HepG2 (cell line): ENCODE measurements at places on chromosomes 6 and 20.
A peak's percentile ranks its signal among the peaks of the same experiment; 100 is the strongest.

- H3K4me3 ChIP-seq = no peak overlapping the region
- no peaks in the 10 kb centered on the region for H3K27me3 ChIP-seq
- peaks cover 10% of the 10 kb centered on the region for H3K4me1 ChIP-seq
- H3K27ac ChIP-seq = no peak overlapping the region
- no peak for DNase-seq
Measured at GRCh38 chr6:127865108-127865507, 35.8 kb downstream of the THEMIS start.

- H3K36me3 ChIP-seq = peaks cover 5% of the 10 kb centered on the region
- no peaks in the 10 kb centered on the region for H3K4me1 ChIP-seq
- no peaks in the 10 kb centered on the region for H3K27me3 ChIP-seq
Measured at GRCh38 chr6:125273965-125274364, 27.8 kb downstream of the HDDC2 start.

- no peaks in the 10 kb centered on the region for H3K27me3 ChIP-seq
- peaks cover 28% of the 10 kb centered on the region for H3K4me1 ChIP-seq
- no peak overlapping the region for H3K4me3 ChIP-seq
- H3K27ac ChIP-seq = no peak overlapping the region
- DNase-seq = no peak
- H3K36me3 ChIP-seq = peaks cover 66% of the 10 kb centered on the region
Measured at GRCh38 chr20:34581341-34582184, 23.0 kb downstream of the MAP1LC3A start.

DNA sequence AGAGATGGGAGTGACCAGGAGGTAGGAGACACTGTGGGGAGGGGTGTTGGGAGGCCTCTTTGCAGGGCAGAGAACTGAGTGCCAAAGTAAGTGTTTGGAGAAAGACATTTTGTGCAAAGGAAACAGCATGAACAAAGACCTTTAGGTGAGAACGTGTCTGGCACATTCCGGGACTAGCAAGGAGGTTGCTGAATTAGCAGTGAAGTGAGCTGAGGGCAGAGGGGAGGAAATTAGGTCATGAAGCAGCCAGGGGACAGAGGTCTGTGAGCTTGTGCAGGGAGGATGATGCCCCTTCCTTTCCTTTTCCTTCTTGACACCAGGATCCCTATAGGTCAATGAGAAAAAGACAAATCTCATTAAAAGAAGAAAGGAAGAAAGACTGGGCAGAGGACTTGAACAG is 21.4 kb upstream of the AHCY start:
- peaks cover 60% of the 10 kb centered on the region for H3K4me1 ChIP-seq
- no peak overlapping the region for H3K27ac ChIP-seq
- no peaks in the 10 kb centered on the region for H3K27me3 ChIP-seq
- H3K4me3 ChIP-seq = no peak overlapping the region

GRCh38 chr6:118313762-118314161 is 234.3 kb upstream of the PLN start:
- DNase-seq = no peak
- no peak overlapping the region for H3K27ac ChIP-seq
- H3K27me3 ChIP-seq = no peaks in the 10 kb centered on the region; the same call in 1 of the 2 replicates
- no peak overlapping the region for H3K4me3 ChIP-seq
- H3K4me1 ChIP-seq = no peaks in the 10 kb centered on the region

DNA sequence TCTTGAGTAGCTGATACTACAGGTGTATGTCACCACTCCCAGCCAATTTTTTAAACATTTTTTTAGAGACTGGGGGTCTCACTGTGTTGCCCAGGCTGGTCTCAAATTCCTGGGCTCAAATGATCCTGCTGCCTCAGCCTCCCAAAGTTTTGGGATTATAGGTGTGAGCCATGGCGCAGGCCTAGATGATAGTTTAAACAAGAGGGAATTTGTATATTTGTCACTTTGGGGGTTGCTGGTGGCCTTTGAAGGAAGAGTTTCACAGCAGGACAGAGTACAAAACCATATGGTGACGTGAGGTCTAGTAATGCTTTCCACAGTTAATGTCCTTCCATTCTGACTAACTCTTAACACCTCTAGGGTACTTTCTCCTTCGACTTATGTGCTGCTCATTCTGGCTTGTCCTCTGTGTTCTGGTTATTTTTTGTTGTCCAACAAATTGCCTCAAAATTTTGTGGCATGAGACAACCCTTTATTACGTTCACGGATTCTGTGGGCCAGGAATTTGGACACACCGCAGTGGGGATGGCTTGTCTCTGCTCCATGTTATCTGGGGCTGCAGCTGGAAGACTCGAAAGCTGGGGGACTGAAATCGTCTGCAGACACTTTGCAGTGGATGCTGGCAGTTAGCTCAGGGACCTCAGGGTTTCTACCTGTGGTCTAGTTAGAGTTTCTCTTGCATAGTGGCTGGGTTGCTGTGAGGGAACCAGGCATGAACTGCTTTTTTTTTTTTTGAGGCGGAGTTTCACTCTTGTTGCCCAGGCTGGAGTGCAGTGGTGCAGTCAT is 23.0 kb upstream of the IER3 start:
- peak overlapping the region; percentile 98 for H3K27ac ChIP-seq
- no peak overlapping the region for H3K4me3 ChIP-seq
- H3K27me3 ChIP-seq = no peaks in the 10 kb centered on the region
- H3K4me1 ChIP-seq = peaks cover 91% of the 10 kb centered on the region
- no peaks in the 10 kb centered on the region for H3K36me3 ChIP-seq
